ENCODE measurements at places on chromosomes 5 and 9.

DNA sequence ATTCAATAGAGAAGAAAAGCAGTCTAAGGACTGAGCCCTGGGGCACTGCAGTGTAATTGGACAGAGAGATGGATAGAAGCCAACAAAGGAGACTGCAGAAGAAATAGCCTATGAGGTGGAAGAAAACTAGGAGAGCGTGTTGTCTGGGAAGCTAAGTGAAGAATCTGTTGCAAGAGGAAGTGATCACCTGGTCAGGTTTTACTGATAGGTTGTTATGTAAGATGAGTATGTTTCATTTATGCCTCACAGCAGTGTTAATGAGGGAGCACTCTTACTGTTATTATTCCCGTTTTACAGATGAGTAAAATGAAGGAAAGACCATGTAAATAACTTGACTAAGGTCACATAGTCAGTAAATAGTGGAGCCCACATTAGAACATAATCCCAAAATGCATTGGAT, 80.0 kb upstream of the GRHPR start:
- DNase-seq = no peak

- no peak for DNase-seq
Observed at GRCh38 chr5:35009019-35009418, 38.7 kb downstream of the AGXT2 start.

DNA sequence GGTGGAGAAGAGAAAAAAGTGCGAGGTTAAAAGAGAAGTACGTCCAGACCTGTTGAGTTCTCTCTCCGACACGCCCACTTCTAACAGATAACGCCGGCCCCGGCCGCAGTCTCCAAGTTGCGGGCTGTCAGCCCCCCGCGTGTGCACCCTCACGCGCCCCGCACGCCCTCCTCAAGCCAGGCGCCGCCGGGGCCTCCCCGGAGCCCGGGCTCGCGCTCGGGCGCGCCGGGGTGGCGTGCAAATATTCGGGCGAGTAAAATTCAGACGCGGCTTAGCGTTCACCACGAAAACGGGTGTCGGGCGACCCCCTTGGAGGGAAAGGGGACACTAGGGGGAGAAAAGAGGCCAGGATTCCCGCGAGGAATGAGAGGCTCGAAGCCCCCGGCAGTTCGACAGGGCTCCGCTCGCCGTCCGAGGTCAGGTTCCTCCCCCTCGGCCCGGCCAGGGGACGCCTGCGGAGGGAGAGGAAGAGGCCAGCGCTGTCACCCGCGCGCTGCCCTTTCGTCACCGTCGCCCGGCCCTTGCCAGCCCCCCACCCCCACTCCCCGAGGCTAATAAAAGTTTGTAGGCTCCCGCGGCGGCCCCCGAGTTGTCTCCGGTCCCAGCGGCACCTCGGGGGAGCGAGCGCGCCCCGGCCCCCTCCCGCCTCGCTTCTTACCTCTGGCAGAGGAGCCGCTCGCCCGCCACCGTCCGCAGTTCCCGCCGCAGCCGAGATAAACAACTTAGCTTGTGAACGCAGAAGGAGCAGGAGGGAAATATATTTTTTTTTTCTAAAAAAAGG, 743 bp downstream of the NR3C1 start:
- DNase-seq = peak; percentile 48

DNA sequence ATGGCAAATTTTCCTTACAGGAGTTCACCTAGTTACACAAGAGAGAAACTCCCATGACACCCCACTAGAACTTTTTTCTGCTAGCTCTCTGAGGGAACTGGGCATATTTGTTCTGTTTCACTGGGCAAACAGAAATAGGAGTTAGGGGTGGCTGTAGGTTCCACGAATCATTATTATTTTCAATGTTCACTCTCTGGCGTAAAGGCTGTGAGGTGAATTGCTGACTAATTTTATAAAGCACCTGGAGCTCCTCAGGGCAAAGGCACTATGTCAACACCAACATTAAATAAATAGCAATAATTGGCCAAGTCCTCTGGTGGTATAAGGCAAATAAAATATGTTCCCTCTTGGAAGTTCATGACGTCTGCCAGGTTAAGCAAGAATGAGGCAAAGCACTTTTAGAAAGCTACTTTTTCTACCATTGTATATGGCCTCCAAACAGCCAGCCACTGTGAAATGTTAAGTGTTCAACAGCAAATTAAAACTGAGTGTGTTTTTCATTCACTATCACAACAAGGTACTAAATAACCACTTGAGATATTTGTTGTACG, 344.6 kb downstream of the PDE4D start:
- DNase-seq = no peak

DNA sequence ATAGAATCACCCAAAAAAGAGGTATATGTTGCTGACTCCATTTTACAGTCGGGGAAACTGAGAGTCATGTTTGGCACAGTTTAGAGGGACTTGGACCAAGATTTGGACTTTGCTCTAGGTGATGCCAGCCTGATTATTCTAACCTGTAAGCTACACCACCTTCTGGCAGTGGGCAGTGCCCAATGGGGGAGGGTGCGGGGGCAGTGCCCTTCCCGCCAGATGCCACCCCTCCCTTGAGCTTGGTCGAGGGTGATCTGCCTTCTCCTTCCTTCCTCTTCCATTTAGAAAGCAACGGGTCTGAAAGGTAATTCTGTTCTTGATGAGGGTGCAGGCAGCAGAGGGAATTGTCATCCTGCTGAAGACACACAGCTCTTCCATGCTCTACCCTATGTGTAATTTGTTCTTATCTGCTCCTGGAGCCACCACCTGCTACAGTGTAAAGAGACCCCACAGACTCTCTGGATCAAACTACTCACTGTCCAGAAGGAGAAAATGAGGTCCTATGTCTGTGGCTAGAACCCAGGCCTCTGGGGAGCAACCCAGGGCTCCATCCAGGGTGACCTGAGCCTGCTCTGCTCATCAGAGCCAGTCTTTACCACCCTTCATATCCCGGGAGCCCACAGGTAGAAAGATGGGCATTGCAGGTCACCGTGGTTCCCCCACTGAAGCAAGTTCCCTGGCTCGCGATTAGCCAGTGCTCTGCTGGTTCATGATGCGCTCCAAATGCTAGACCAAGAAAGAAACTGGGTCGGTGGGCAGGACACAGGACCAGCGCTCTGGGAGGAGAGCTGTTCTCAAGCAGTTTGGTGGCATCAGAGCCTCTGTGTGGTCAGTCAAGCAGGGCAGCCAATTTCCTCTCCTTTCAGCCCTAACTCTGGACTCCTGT, 156.2 kb downstream of the RGS3 start:
- no peak for DNase-seq

DNA sequence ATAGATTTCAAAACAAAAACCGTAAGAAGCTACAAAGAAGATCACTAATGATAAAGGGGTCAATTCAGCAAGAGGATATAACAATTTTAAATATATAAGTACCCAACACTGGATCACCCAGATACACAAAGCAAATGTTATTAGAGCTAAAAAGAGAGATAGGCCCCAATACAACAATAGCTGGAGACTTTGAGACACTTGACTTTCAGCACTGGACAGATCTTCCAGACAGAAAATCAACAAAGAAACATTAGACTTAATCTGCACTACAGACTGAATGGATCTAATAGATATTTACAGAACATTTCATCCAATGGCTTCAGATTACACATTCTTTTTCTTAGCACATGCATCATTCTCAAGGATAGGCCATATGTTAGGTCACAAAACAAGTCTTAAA, 46.3 kb upstream of the TAF1L start:
- no peak for DNase-seq

DNA sequence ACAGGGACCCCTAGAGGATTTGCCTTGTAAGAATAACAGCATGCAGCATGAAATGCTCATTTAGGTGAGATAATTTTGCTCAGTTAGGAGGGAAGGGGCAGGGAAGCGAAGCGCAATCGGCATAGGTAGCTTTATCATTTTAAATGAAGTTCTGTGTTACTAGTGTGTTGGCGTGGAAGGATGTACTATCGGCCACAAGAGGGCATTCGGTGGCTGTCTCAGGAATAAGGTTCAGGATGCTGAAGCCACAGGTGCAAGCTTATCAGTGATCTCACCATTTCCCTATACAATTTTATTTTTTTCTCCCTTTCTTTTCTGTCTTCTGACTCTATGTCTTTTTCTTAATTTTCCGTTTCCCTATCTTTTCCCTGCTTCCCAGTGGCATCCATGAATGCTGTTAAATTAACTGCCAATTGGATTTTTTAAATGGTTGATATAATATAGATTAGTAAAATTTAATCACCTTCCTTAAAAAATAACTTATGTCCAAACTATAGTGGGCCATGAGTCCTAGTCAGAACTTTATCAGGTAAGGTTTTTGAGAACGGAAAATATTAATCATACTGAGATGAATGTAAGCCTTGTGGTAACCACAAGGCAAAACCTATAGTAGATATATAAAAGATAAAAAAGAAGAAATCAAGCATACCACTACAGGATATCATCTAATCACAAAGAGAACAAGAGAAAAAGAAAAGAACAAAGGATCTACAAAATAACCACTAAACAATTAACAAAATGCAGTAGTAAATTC, 1.2 kb upstream of the INSL6 start:
- peak; percentile 68 for DNase-seq

GRCh38 chr9:132943651-132944293, 644 bp downstream of the TSC1 start:
- DNase-seq = no peak

DNA sequence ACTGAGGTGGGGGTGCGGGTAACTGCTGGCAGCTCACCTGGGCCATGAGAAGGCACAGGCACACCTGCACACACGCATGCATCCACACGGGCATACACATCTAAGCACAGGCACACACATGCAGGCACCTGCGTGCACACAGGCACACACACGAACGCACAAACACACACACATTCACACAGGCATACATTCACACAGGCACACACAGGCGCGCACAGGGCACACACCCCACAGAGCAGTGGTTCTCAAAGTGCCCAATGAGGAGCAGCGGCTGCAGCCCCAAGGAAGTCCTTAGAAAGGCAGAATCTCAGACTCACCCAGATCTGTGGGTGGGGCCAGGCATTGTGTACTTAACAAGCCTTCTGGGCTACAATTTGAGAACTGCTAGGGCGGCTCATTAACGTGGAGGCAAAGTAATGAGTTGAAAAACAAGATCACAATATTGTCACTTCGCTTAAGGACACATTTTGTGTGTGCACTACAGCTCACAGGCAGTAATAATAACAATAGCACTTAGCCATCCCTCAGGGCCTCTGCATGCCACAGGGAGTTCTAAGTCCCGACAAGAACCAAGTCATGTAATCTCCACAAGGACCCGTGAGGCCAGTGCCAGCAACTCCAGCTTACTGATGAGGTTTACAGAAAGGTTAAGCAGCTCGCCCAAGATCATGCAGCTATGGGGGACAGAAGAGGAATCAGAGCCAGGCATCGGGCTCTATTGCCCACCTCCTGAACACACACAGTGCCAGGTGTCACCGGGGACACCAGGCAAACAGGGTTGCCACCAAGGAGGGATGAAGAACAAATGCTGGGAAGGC, 91.6 kb downstream of the ROR2 start:
- no peak for DNase-seq

DNA sequence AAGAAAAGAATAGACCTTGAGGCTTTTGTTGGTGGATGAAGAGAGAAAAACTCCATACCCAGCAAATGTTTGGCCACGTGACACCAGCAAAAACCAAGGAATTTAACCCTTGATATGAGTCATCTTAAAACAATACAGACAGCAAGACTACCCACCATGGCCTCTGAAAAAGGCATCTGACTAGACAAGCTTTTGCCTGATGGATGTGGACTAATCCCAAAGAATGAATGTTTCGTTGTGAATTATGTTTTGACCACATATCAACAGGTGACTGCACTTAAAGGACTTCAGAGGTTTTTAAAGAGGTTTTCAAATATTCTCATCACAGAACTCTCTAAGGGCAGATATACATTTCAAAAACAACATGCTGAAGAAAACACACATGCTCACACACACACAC, 33.0 kb upstream of the SLC1A3 start:
- no peak for DNase-seq

DNA sequence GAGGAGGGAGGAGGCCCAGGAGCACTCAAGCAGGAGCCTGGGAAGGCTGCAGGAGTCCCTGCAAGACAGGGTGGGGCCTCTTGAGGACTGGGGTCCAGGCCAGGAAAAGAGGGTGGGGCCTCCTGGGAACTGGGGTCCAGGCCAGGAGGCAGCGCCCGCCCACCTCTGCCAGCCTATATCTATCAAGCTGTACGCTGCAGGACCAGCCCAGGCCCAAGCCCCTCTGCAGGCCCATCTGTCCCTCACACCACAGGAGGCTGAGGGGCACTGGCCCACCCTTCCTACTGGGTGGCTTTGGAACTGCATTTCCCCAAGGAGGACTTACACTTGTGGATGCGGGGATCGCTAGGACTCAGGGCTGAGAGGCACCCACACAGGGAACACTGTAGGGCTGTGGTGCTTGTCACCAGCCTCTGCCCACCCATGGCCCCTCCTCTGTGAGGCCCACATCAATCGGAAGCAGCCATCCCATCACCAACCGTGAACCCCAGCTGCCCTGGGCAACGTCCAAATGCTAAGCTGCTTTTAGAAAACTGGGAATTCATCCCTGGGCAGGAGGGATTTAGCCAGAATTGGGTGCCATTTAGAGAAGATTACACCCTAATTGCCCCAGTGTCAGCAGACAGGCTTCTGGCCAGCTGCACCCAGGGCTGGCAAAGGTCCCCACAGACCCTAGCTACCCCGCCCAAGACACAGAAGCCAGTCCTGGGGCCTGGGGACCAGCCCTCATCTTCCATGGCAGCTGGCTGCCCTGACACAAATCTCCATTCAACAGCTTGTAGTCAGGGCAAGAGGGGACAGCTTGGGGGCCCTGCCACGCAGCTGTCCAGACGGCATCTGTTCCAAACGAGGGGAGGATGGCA, 15.3 kb downstream of the BICD2 start:
- DNase-seq = no peak

DNA sequence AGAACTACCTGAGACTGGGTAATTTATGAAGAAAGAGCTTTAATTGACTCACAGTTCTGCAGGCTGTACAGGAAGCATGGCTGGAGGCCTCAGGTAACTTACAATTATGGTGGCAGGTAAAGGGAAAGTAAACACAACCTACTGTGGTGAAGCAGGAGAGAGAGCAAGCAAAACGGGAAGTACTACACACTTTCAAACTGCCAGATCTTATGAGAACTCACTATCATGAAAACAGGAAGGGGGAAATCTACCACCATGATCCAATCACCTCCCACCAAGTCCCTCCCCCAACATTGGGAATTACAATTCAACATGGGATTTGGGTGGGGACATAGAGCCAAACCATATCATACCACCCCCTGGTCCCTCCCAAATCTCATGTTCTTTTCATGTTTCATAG, 58.7 kb upstream of the GPR151 start:
- DNase-seq = no peak

DNA sequence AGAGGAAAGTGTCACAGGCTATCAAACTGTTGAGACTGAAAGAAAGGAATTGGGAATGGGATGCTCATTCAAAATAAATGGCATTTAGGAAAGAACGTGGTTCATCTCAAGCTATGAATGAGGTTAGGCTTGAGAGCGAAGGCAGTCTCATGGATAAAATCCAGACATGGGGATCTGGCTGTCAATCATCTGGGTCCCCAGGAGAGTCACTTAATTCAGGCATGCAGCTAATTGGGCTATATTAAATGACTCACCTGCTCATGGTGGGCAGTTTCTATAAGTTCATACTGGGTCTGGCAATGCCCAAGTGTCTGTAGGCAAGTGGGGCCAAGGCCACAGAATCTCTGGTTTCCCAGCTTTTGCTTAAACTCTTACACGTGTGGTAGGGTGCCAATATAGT, 286.5 kb upstream of the SEMA6A start:
- DNase-seq = no peak

- no peak for DNase-seq
Observed at GRCh38 chr9:21889673-21890072, 87.2 kb downstream of the MTAP start.

- DNase-seq = no peak
Observed at GRCh38 chr5:110572729-110573128, 153.7 kb downstream of the TMEM232 start.

Data from CD8-positive, alpha-beta T cell (primary cell).